Renal cortex interstitium (tissue), 15 donors: ENCODE measurements at places on chromosomes 13 and 19. TPM values are rescaled to one million over a fixed set of nuclear protein-coding genes. Genes with fewer than 3 reads are reported as not detected.

Gene SLC25A41
- polyA plus RNA-seq, result 2.0 TPM

Gene PEAK3
- polyA plus RNA-seq, result 0.17 TPM

Gene ZNF534
- 0.61 TPM for polyA plus RNA-seq

Gene ZC3H4
- polyA plus RNA-seq, result 31.6 TPM

Gene PLPPR2
- 16.8 TPM for polyA plus RNA-seq

Gene CCNE1
- polyA plus RNA-seq, result 11.5 TPM

Gene B3GNT8
- polyA plus RNA-seq, result 3.3 TPM

Gene CGB2
- polyA plus RNA-seq, result not detected

Gene OCEL1
- polyA plus RNA-seq, result 20.3 TPM

GRCh38 chr13:52378312-52378711, 27.7 kb downstream of the THSD1 start:
- no peak for DNase-seq

GRCh38 chr13:21608961-21609360, 5.0 kb upstream of the MICU2 start:
- no peak for DNase-seq

GRCh38 chr13:52112591-52112990, 16.3 kb downstream of the NEK5 start:
- no peak for DNase-seq

DNA sequence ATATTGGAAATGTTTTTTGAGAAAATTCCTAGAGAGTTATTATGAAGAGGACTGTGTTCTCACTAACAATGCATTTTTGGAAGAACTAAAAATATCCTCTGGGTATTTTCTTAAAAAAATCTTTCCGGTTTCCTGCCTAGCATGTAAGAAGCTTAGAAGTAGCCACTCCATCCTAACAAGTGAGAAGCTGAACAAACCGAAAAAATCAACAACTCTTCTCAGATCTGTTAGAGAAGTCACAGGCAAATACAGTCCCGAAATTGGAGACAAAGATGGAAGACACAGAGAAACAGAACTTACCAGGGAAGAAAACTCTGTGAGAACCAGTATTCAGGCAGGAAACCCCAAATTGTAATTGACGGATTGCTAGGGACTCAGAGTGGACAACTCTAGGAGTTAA, 173.0 kb downstream of the KLF12 start:
- DNase-seq, result no peak

DNA sequence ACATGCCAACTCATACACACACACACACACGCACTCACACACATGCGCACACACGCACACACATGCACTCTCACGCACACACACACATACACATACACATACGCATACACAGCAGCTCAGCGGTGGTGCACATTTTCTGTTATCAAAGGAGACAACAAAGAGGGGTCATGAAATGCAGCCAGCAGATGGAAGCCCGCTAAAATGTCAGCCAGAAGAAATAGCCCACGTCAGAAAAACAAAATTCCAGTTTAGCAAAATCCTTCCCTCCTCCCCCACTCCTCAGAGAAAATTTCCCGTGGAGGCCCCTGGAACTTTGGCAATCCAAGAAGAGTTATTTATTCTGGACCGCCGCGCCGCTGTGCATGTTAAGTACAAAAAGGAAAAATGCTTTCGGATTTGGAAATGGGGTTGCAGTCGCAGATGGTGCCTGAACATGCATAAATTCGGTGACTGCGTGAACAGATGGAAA, 114.6 kb upstream of the VSTM2B start:
- DNase-seq, result no peak

DNA sequence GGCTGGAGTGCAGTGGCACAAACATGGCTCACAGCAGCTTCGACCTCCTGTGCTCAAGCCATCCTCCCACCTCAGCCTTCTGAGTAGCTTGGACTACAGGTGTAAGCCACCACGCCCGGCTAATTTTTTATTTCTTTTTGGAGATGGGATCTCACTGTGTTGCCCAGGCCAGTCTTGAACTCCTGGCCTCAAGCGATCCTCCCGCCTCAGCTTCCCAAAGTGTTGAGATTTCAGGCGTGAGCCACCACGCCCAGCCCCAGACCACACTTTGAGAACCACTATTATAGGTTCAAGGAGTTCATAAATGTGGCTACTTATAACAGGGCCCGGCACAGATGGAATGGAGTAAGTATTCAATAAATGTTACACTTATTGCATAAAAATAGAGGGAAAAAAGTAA, 3.3 kb upstream of the SCN1B start:
- no peak for DNase-seq

GRCh38 chr13:97386801-97387484, 47.0 kb upstream of the RAP2A start:
- DNase-seq, result no peak

DNA sequence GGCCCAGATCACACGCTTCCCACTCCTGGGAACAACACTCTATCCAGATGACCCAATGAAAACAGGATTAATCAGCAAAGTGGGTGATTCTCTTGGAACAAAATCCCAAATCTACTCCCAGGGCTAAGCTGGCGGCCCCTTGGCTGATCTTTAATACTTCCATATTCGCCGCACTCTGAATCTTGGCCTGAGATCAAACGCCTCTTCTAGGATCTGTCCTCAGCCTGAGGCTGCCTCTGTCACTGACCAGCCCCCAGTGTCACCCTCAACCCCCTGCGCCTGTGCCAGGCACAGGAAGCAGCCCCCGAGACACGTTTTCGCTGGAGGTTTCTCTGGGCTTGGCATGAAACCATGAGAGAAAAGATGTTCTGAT, 2.4 kb upstream of the CTXN1 start:
- no peak for DNase-seq

GRCh38 chr19:2327773-2328400, 499 bp downstream of the LSM7 start:
- no peak for DNase-seq

GRCh38 chr19:9823816-9824215, 3.9 kb upstream of the UBL5 start:
- no peak for DNase-seq
